ENCODE measurements at places on chromosomes 6 and 20. TPM values are rescaled to one million over a fixed set of nuclear protein-coding genes. Genes with fewer than 3 reads are reported as not detected.

GRCh38 chr20:60693496-60694133 lies 558.4 kb upstream of the CDH4 start:
- DNase-seq: no peak

- no peak for DNase-seq
Observed at GRCh38 chr6:16822529-16822928, 61.3 kb upstream of the ATXN1 start.

DNA sequence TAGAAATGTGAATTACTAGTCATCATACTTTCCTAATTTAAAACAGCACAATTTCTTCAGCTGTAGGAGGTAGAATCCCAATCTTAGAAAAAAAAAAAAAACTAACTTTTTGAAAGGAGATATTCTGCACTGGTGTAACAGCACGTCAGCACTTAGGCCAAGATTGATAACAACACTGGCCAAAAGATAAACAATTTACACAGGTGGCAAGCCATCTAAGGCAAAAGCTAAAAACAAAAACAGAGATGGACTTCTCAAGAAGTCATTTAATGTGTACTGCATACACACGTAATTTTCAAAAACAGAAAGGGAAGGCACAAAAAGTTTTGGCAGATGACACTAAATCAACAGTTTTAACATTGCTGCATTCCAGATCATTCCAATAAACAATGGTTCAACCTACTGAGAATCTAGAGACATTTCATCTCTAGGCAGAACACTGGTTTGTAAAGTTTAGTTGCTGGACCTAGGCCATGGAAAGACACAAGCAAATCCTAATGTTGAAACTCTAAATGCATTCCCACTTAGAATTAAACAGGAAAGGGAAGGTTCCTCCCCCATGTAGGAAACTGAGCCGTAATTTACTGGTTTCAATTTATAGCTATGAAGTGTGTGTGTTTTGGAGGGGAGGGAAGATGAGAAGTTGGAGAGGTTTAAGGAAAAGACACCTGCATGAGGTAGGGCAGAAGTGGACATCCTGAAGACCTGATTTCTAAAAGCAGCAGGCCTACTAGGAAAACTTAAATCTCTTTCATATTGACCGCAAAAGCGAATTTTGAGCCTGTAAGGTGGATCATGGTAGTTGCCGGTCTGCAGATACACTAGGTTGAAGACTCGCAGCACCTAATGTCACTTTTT lies 1.3 kb downstream of the GCLC start:
- DNase-seq: no peak

DNA sequence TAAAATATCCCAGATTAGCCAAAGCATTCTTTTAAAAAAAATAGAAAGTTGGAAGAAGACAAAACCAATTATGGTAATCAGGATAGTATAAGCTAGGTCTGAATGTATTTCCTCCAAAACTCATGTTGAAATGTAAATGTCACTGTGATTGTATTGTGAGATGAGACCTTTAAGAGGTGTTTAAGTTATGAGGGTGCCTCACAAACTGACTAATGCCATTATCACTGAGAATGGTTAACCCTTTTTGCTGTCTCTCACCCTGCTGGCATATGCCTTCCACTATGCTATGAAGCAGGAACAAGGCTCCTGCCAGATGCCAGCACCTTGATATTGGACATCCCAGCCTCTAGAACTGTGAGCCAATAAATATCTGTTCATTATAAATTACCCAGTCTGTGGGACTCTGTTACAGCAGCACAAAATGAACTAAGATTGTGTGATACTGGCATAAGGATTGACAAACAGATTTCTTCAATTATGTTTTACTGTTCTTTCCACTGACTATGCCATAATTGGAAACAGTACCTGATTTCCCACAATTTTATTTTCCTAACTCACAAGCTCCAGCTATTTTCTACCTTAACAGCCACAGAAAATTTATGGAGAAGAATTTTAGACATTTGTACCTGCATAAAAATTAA lies 63.8 kb downstream of the IBTK start:
- no peak for DNase-seq

DNA sequence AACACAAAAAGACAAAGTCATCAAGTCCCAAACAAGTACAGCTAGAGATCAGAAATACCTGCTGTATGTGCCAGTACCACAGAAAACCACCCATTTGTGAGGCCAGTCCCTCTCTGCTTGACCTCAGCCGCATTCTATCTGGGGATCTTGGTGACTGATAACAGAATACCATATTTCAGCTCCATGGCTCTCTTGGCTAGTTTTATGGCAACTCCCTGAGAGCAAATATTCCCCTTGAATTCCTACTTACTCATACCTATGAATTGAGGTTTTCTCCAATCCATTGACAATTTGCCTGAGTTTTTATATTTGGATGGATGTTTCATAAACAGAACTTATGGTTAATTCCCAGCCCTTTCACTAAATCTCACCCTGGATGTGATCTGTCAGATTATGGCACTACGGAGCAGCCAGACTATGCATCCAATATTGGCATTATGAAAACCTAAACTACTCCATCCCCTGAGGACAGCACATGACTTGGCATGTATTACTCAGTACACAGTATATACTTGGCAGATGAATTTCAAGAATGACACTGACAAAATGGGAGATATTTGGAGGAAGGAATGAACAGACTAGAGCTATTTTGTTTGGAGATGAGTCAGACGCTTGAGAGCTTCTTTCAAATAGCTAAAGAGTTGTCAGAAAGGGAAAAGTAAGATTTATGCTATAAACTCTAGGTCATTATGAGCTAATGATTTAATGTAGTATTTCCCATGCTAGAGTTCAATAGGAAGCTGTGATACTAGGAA lies 95.7 kb downstream of the PRDM1 start:
- no peak for DNase-seq

DNA sequence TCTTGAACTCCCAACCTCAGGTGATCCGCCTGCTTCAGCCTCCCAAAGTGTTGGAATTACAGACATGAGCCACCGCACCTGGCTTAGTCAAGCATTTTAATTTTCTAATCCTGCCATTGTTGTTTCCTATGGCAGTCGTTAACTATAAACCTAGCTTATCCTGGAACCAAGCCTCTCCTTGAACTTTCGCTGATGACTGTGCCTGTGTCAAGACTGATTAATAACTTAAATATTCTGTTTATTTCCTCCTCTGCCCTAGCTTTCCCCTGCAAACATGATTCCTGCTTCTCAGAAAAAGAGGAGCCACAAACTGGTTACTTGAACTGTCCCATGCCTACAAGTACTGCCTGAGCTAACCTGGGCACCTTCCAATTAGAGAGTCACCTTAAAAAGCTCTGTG lies 1.5 kb downstream of the VNN1 start:
- DNase-seq: no peak

- DNase-seq: no peak
Observed at GRCh38 chr6:138372711-138373463, 4.8 kb upstream of the SMIM28 start.

DNA sequence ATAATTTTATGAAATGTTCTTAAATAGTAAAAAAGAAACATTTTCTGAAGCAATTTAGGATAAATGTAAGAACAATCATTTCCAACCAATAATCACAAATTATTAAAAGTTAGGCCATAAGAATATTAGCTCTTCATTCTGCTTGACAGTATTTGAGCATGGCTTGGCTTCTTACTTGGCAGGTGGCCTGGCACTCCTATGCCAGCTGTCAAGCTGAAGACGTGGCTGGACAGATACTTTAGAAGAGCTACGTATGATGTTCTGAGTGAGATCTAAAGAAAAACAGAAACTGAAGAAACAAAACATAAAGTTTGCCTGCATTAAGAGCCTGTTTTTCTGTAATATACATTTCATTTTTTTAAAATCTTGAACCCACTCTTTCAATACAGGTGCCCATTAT lies 438.9 kb downstream of the GRIK2 start:
- DNase-seq: no peak

GRCh38 chr6:22544476-22544875 lies 24.9 kb upstream of the HDGFL1 start:
- DNase-seq: no peak

HUS1B gene
- 0.82 TPM for total RNA-seq

ZBTB22 gene
- 27.3 TPM for total RNA-seq
